Activated CD8-positive, alpha-beta memory T cell treated with anti-CD3 and anti-CD28 coated beads for 1 hour (primary cell): ENCODE measurements at places on chromosomes 11 and 22.

DNA sequence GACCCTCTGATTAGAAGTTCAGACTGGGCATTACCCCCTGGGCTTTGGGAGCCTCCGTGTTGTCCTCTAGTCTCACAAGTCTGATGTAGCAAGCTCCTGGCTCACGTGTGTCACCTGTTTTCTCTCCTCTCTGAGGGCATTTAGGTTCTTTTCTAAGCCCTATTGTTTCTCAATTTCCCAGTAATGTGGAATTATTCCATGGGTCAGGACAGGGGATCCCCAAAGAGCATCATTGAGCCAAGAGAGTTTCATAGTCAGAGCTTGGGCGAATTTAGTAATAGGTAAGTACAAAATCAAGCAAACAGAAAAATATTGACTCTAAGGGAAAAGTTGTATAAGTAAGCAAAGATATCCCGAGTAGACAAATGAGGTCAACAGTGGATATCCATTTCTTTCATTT lies 57.3 kb downstream of the PPP6R2 start:
- no peak for DNase-seq

DNA sequence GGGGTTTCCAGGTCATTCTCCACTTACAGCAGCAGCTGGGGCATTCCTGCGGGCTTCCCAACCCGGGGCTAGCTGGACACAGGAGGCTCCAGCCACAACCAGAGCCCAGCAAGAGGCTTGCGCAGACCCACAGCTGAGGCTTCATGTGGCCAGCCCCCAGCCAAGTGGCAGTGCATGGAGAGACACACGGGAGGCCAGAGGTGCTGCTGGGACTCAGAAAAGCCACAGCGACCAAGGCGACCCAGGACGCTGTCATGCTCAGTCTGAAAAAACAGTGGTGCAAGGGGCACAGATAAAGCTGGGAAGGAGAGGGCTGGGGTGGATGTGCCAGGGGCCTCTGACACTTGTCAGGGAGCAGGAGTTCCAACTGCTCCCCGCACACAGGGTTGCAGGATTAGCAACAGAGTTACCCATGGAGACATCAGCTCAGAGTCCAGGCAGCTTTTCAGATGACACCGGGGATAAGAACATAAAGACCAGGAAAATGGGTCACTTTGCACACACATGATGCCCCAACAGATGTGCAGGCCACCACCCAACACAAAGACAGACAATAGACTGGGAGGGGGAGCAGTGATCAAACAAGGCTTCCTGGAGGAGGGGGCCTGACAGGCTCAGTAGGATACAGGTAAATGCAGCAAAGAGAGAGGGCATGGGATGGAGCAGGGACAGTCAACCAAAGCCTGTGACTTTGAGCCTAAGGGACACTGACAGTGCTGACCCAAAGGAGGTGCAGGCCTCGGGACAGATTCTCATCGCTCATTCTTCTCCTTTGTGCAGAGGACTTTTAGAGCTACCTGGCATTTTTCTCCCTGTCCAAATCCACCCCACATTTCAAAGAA lies 6.9 kb upstream of the NEAT1 start:
- no peak for DNase-seq

GRCh38 chr11:46671958-46672315 lies 28.5 kb downstream of the ARHGAP1 start:
- DNase-seq, result no peak

DNA sequence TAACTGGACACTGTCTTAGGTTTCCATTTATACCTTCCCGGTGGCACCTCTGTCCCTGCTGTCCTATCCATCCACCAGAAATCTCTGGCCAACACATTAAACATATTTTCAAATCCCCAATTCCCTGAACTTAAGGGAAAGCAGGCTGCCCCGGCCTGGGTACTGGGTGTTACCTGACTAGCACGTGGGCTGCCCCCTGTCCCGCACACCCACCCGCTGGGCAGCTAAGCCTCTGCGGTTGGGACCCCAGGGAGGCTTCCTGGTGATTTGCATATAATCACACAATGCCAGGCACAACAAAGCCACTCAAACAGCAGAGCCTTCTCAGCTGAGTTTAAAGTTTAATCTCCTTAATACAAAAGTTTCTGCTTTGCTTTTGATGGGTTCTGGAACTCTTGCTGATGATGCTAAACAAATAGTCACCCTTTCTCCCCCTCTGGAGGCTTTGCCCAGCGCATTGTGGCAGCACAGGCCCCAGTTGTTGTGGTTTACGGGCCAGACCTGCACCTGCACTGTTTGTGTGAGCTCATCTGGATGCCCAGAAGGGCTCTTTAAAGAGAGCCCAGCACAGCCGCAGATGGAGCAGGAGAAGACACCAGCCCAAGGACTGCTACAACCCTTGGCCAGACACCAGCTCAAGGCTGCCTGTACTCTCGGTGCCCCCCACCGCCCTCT lies 59.9 kb upstream of the POU2AF1 start:
- DNase-seq, result no peak

DNA sequence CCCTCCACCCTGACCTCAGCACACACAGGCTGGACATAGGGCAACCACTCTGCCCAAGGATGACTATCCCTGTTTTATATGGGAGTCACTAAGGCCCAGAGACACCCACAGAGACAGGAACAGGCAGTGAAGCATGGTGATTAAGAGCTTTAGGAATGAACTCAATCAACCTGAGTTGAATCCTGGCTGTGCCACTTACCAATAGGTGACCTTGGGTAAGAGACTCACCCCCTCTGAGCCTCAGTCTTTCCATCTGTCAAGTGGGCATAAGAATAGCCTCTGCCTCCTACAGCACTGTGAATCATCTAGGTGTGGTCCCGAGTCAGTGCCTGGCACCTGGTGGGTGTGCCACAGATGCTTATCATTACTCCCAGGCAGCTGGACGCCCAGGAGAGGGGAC lies 6.8 kb downstream of the CRYBB1 start:
- no peak for DNase-seq

DNA sequence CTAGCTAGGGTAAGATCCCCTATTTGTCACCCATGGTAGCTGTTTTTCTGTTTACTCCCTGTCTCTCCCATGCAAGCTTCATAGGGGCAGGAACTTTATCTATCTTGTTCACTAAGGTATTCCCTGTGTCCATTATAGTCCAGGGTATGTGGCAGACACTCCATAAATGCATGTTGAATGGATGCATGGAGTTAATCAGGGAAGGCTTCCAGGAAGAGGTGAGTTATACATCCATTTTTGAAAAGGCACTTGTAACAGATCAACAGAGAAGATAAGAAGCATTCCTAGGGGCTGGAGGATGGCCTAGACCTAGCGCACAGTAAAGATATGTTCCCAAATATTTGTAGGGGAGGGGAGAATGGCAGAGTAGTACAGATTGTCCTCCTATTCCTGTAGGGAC lies 130.3 kb downstream of the BUD13 start:
- DNase-seq, result no peak

DNA sequence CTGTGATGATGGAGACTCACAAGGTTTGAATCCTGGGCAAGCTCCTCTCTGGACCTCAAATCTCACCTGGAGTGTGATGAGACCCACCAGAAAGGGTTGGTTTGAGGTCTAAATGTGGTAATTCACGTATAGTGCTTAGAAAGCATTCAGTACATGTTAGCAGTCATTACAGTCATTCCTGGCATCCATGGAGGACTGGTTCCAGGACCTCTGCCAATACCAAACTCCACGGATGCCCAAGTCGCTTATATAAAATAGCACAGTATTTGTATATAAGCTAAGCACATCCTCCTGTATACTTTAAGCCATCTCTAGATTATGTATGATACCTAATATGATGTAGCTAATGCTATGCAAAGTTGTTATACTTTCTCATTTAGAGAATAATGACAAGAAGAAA lies 67.6 kb upstream of the CYP2D6 start:
- no peak for DNase-seq

DNA sequence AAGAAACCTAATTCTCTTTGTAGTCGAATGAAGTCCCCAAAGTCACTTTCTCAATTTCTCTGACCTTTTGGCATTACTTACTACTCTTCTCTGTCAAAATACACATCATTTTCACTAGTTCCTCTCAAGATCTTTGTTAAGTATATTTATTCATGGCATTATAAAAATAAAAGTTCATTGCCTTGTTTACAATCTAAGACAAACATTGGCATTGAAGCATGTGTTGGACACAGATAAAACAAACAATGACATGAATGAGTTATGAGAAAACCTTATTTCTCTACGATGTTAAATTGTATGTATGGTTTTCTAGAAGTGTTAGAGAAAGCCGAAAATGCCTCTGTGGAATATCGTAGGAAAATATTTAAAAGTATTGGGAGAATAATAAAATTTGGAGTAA lies 8.6 kb upstream of the OR51G1 start:
- DNase-seq, result no peak

DNA sequence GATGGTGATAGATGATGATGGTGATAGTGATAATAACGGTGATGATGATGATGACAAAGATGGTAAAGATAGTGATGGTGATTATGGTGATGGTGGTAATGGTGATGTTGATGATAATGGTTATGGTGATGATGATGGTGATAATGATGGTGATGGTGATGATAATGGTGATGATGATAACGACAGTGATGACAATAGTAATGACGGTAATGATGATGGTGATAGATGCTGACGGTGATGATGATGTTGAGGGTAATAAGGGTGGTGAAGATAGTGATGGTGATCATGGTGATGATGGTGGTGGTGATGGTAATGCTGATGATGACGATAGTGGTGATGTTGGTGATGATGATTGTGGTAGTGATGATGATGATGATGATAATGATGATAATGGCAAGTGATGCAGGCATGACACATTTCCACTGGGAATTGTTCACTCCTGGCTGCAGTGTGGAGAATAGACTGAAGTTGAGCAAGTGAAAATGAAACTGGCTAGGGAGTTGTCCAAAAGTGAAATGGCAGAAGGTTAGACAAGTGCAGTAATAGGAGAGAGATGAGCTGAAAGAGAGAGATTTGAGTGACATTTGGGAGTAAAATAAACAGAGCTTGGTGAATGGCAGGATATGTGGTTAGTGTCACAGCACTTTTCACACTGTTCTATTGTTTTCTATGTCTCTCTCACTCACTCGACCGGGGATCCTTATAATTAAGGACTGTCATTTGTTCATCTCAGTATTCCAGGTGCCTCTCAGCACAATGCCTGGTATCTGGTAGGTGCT lies 992.5 kb downstream of the OPCML start:
- no peak for DNase-seq

DNA sequence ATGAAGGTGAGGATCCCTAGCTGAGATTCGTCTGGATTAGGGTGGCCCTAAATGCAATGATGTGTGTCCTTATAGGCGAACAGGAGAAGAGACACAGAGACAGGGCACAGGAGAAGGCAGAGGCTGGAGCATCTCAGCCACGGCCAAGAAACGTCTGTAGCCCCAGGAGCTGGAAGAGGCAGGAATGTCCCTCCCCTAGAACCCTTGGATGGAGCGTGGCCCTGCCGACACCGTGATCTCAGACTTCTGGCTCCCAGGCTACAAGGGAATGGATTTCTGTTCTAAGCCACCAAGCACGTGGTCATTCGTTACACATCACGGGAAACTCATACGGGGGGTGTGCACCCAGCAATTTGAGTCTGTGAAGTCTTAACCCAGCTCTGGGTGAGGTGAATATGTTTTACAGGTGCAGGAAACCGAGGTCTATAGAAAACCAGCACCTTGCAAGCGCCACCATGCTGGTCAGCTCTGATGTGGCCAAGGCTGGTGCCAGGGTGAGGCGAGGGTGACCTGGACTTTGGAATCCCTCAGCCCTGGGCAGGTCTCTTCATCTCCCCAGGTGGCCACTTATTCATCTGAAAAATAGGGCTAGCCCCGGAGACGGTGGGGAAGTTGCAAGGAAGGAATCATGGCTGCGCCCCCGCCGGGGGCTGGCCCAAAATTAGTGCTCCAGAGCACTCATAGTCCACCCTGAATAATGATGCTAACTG lies 89.5 kb upstream of the FGF3 start:
- DNase-seq, result no peak

DNA sequence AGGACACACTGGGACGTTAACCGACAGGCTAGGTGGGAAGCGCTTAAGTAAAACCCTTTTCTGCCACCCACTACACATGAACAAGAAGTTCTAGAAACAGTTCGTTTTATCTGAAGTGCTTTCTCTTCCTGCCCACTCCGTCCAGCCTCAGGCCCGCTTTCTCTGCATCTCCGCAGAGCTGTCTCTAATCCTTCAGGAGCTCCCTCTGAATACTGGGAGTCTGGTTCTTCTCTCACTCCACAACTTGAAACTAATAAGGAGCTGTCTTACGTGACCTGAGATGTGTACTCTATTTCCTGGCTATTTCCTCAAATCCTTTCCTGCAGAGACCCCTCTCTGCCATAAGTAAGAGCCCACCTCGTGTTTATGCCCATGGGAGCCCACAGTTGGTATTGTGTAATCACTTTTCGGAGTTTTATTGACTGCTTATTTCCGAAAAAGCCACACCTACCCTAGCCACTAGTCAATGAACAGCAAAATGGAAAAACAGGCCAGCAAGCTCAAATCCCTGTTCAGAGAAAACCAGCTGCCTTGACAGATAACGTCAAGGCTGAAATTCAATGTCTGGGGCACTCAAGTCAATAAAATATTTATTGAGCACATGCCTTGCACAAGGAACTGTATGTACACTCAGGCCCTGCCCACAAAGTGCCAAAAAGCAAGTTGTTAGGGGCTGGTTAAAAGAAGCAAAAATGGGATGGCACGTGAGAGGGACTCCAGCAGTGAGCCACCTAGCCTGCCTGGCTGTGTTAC lies 4.9 kb downstream of the PC start:
- DNase-seq, result no peak

DNA sequence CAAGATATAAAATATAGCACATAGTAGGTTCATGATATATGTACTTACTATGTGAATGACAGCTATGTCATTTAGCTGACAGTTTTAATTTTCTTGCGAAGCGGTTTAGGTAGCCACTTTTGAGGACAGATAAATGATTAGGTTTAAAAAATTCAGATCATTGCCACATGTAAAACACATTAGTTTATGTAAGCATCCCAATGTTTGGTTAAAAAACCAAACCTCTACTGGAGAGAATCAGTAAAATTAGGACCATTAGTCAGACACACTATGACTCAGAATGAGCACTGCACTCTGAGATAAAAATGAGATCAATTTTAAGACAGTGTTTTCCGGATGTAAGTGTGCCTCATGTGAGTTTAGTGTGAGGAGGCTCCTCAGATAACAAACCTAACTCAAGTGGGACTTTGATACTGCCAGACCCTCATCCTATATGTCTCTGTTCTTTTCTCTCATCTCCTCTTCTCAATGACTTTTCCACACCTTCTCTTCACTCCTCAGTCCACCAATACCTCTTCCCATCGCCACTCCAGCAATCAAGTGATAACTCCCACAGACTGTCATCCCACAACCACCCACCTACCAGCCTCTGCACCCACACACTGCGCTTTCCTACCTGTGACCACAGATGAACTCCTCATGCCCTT lies 6.8 kb upstream of the OR2AT4 start:
- DNase-seq, result no peak
